Brain microvascular endothelial cell (primary cell): ENCODE measurements at places on chromosomes 6 and 20.

- DNase-seq: no peak
These were observed 485 bp downstream of the TGIF2 start for GRCh38 chr20:36573798-36574365.

GRCh38 chr6:165231177-165231576 lies 78.2 kb downstream of the C6orf118 start:
- DNase-seq: no peak

- no peak for DNase-seq
These were observed 225.1 kb downstream of the ERMARD start for GRCh38 chr6:169976301-169977081.

DNA sequence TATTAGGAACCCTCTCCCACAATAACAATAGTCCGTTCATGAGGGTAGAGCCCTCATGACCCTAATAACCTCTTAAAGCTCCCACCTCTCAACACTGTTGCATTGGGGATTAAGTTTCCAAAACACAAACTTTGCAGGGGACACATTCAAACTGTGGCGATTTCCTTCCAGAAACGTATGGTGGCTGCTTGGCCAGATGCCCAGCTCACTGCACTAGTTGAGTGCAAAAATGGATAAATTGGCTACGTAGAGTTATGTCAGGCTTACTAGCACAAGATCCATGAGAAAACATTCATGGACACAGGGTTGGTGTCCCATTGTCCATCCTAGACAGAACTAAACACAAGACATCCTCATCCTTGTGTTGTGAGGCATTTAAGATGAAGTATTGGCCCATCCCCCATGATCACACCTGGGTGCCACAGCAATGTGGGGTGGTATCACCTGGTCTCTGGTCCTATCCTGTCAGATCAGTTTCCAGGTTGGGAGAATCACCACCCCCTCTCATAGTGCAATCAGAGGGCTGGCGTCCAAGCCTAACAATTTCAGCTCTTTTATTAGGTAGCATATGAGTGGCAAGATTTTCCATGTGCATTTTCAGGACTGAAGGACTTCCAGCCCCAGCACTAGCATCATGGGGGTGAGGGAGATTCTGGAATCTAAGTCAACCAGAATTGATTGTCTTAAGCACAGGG lies 63.4 kb upstream of the ELOVL5 start:
- DNase-seq: no peak

GRCh38 chr6:2674857-2675256 lies 75.9 kb downstream of the MYLK4 start:
- no peak for DNase-seq

DNA sequence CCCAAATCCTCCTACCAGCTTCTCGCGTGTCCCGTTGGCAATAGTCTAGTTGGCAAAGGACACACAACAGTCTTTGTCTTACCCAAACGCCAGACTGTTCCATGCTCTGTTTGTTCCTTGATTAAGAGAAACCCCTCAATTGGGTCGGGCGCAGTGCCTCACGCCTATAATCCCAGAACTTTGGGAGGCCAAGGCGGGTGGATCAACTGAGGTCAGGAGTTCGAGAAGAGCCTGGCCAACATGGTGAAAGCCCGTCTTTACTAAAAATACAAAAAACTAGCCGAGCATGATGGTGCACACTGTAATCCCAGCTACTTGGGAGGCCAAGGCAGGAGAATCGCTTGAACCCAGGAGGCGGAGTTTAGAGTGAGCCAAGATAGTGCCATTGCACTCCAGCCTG lies 153.7 kb downstream of the GRM4 start:
- DNase-seq: no peak

- DNase-seq: no peak
These were observed 4.6 kb downstream of the NINL start for GRCh38 chr20:25580711-25581110.

- DNase-seq: no peak
These were observed 84.1 kb upstream of the POPDC3 start for GRCh38 chr6:105263685-105264610.

DNA sequence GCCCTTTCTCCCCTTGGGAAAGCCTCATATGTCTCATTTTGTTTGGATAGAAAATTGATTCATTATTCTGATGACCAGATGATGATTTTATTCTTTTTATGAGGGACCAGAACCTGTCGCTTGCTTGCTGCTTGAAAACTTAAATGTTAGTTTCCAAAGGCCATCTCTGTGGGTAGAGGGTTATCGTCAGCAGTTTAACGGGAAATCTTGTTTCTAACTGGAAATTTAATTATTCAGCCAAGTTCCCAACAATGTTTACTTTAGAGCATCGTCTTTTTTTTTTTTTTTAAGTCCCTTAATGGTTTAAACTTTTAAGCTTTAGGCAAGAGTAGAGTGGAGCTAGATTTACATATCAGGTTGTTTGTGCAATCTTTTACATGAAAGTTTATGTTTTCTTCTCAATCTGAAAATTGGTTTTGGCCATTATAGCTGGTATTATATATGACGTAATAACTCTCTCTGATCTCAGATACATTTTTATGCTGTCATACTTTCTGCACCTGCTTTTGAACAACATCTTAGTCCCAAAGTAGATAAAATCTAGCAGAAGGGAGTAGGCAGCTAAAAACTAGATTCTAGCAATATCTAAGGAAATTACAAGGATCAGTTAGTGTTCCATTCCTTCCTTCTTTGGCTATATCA lies 93.9 kb downstream of the FOXO3 start:
- DNase-seq: no peak

GRCh38 chr6:6597682-6598081 lies 9.2 kb downstream of the LY86 start:
- no peak for DNase-seq

GRCh38 chr20:58512808-58513552 lies 2.2 kb downstream of the APCDD1L start:
- no peak for DNase-seq

DNA sequence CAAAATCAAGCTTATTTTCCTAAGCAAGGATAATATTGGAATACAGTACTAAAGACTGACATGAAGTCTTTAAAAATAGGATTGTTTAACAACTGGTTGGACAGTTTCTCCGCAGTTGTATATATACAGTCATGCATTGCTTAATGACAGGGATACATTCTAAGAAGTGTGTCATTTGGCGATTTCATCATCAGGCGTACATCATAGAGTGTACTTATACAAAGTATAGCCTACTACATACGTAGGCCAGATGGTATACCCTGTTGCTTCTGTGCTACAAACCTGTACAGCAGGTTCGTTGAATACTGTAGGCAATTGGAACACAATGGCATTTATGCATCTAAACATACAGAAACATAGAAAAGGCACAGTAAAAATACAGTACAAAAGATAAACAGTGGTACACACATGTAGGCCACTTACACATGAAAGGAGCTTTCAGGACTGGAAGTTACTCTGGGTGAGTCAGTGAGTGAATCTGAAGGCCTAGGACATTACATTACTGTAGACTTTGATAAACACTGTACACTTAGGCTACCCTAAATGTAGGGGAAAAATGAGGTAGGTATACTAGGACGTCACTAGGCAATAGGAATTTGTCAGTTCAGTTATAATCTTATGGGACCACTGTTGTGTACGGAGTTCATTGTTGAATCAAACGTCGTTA lies 20.1 kb downstream of the HECA start:
- no peak for DNase-seq

DNA sequence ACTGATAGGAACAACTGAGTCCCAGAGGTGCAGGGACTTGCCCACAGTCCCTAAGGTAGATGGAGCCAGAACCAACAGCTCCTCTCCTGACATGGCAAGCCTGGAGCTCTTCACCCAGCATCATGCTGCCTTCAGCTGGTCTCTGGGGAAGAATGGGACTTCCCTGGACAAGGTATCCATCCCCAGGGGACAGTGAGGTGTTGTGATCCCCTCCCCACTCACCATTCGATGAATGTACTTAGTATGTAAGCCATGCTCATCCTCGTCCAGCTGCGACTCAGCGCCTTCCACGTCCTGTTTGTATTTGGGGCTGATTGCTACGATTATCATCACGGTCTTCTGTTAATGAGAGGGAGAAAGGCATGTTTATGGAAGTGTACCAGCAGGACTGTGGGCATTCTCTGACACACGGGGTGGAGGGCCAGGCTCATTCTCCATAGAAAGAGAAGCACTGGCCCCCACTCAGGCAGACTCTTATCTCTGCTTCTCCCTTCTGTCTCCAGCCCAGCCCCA lies 39.4 kb downstream of the TRAF3IP2 start:
- no peak for DNase-seq

- DNase-seq: no peak
These were observed 75.8 kb downstream of the CDH22 start for GRCh38 chr20:46232539-46232938.

DNA sequence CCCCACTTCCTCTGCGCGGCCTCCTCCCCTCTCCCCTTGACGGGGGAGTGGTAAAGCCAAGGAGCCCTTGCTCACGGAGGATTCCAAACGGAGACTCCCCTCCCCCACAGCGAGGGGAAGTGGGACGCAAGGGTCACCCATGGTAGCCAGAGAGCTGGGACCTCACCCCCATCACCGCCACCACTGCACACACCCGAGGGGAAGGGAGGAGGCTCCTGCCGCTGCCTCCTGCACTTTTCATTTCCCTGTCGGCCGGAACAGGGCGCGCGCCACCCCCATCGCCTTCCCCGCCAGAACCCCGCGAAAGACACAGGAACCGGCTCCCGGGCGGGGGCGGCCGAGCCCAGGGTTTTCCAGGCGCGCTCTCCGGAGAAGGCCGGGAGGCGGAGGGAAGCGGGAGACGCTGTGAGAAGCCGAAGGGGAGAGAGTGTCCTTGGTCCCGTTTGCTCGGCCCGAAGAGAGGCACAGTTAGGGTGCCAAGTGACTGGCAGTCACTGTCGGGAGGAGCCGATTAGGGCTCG lies 789 bp downstream of the CCND3 start:
- DNase-seq: no peak

DNA sequence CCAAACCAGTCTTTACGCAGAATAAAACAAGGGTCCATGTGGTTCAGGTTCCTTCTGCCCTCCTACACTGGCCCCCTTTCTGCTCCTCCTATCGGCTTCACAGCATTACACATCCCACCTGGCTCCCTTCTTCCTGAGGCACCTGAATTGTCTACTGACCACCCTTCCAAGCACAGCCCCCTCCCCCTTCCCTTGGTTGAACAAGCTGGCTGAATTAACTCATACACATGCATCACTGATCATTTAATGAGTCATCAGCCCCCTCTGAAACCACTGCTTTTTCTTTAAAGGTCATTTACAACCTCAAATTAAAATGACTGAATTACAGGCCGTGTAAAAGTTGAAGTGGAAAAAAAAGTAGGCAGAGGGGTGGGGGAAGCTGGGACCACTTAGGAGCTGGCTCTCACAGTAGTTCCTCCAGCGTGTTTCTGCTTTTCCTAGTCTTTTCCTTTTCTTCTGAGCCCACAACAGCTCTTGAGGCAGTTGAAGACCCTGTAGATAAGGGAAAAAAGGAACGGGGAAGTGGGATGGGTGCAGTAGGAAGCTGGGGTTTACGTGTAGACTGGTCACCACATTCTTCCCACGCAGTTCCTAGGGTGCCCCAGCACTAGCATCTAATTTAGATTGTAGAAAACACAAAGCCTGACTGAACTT lies 67.6 kb downstream of the FYN start:
- peak; percentile 67 for DNase-seq

GRCh38 chr6:142907544-142907943 lies 37.4 kb downstream of the HIVEP2 start:
- DNase-seq: no peak

- DNase-seq: peak; percentile 57
These were observed 369.4 kb upstream of the CITED2 start for GRCh38 chr6:139743664-139744437.

DNA sequence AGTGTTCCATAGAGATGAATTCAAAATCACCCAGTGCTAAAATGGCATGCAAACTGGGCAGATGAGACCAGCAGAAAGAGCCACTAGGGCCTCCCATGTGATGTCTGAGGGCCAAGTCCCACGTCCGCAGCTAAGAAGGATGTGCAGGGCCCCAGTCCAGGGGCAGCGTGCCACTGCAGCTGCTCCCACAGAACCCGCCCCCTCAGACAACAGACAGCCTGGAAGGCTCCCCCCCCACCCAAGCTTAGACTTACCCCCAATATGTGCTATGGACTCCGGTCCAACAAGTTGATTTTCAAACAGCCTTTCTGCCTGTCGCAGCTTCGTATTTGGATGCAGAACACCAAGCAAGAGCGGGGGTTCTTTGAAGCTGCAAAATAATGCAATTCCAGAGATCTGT lies 14.0 kb downstream of the APMAP start:
- DNase-seq: no peak

- no peak for DNase-seq
These were observed 55.8 kb downstream of the LAMA4 start for GRCh38 chr6:112198582-112198981.

DNA sequence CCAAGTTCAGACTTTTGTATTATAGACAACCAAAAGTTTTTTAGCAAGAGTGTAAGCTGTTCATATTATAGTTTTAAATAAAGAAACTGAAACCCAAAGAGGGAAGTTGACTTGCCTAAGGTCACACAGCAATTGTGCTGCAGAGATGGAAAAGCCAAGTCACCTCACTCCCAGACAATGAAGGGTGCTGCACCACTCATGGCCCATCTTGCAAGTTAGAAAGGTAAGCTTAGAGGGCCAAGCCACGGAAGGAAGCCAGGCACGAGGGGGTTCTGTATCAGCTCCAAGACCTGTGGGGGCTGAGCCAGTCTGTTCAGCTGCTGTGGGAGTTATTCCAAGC lies 860 bp downstream of the DEFB124 start:
- DNase-seq: no peak

DNA sequence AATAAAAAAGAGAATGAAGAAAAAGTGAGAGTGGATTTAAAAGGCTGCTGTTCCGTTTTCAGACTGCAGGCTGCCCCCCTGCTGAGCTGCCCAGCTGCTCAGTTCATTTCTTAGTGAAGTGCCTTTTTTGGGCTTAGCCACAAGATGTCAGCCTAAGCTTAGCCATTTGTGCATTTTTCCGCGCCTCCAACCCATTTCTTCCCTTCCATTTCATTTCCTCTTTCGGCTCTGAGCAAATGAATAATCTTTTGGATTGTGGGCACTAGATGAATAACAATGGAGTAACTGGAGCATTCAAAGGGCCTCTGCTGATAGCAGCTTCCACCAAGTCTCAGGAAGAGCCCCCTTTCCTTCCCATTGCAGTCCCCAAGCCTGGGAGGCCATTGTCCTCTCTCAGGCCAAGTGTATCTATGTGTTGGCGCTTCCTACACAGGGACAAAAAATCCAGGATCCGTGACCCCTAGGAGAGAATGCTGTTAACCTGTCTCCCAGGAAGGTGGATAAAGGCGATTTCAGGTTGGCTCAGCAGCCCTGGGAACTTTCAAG lies 83.5 kb upstream of the SPTLC3 start:
- DNase-seq: peak; percentile 79

GRCh38 chr6:117624869-117625481 lies 22.7 kb upstream of the GOPC start:
- DNase-seq: no peak

GRCh38 chr6:80769106-80769505 lies 662.6 kb downstream of the BCKDHB start:
- DNase-seq: peak; percentile 54
